ENCODE measurements at places on chromosomes 4 and X. TPM values are rescaled to one million over a fixed set of nuclear protein-coding genes. Genes with fewer than 3 reads are reported as not detected.

RPS6KA6 gene
- total RNA-seq: 0.11 TPM

KCTD8 gene
- total RNA-seq: not detected

DNA sequence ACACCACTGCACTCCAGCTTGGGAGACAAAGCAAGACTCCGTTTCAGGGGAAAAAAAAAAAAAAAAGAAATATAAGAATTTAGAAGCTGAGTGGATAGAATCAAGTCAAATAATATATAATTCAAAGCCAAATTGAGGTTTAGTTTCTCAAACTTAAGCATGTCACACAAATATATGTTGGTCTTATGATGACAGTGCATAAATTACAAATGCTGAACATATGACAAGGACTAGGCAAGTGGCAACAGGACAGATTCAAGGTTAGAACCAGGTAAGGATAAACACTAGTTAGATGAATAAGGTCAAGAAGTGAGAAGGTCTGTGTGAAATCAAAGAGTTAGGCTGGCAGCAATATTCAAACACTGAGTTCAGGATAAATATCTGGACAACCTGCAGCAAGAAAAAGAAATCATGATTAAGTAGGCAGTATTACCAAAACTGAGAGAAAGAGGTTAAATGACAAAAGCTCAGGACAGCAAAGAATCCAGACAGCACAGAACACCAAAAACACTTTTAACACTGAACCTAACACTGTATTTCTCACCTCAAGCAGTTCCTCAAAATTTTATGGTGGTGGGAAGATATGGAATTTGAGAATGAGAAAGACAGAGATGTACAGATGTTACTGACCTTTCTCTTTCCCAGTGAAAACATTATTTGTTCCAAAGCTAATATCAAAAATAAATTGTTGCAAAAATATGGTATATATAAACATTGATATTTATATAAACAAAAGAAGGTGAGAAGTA lies 45.4 kb downstream of the ANKRD17 start:
- no peak for DNase-seq

GRCh38 chrX:114842181-114842580 lies 175.2 kb downstream of the IL13RA2 start:
- no peak for DNase-seq

- no peak for DNase-seq
Measured at GRCh38 chr4:106104276-106104675, 209.0 kb downstream of the NPNT start.

DNA sequence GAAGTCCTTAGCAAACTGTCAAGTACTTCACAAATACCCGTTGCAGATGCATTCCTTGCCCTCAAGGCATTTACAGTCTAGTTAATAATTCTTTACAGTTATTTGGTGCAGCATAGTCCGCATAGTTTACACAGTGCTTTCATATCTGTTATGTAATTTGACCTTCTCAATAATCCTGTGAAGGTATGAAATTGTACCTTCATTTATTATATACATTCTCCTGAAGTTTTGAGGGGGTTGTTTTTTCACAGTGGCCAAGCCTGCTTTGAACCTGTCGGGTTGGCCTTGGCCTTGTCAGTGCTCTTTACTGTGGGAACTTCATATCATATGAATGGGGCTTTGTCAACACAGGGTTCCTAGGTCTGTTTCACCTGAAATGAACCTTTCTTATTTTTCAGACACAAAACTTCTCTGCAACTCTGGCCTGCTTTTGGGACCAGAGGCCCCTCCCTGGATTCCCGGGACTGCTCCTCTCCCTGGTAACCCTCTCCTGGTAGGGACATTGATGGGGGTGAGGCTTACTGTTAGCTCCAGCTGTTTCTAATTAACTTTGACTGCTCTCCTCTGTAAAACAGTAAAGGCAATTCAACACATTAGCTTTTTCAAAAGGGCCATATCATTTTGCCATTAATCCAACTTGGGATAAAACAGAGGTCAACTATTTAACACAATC lies 9.1 kb downstream of the IGFBP7 start:
- DNase-seq: no peak

- DNase-seq: no peak
Measured at GRCh38 chr4:29970626-29971025, 749.5 kb upstream of the PCDH7 start.

GRCh38 chr4:146302822-146303221 lies 88.5 kb downstream of the REELD1 start:
- DNase-seq: no peak

- DNase-seq: no peak
Measured at GRCh38 chrX:78514852-78515251, 144.3 kb downstream of the RTL3 start.

DNA sequence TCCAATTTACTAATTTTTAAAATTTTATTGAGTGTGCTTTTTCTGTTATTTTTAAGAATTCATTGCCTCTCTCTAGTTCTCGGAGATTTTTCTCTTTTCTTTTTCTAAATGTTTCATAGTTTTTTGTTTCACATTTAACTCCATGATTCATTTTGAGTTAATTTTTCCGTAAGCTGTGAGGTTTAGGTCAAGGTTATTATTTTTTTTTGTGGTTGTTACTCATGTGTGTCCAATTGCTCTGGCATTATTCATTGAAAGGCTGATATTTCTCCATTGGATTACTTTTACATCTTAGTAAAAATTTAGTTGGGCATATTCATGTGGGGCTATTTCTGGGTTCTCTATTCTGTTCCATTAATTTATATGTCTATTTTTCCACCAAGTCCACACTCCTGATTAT lies 220.8 kb downstream of the MID1IP1 start:
- no peak for DNase-seq

DNA sequence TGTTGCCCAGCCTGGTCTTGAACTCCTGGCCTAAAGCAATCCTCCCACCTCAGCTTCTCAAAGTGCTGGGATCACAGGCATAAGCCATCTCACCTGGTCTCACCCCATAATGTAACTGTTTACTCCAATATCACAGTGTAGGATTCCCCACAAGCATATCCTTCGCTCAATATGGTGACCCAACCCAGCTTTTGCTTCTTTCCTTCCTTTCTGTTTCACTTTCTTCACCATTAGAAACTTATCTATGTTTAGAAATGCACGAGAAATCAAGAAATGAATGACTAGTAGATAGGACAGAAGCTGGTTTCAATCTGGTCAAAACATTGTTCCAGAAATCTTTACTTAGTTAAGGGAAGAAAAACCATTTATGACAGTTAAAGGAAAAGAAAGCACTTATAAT lies 18.9 kb downstream of the TSPAN5 start:
- DNase-seq: no peak

XAGE5 gene
- 0.38 TPM for total RNA-seq

CFAP299 gene
- 0.09 TPM for total RNA-seq

DNA sequence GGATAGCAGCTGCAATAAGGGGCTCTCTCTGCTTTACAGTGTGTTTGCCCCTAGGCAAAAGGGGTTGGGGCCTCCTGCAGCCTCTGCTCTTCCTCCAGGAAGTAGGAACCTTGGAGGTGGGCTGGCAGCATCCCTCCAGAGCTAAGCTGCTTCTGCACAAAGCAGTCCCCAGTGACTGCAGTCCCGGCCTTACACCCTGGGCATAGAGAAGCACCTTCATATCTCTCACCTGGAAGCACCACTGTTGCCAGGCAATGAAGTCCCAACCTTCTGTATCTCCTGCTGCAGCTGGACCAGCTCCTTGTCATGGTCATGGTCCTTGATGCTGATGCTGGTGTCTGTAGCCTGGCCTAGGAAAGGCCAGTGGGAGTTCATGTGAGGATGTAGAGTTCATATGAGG lies 171.1 kb upstream of the TET2 start:
- DNase-seq: no peak

MAP3K15 gene
- total RNA-seq: 0.18 TPM

All from K562 (cell line).